ENCODE measurements at places on chromosomes 3 and 15.

DNA sequence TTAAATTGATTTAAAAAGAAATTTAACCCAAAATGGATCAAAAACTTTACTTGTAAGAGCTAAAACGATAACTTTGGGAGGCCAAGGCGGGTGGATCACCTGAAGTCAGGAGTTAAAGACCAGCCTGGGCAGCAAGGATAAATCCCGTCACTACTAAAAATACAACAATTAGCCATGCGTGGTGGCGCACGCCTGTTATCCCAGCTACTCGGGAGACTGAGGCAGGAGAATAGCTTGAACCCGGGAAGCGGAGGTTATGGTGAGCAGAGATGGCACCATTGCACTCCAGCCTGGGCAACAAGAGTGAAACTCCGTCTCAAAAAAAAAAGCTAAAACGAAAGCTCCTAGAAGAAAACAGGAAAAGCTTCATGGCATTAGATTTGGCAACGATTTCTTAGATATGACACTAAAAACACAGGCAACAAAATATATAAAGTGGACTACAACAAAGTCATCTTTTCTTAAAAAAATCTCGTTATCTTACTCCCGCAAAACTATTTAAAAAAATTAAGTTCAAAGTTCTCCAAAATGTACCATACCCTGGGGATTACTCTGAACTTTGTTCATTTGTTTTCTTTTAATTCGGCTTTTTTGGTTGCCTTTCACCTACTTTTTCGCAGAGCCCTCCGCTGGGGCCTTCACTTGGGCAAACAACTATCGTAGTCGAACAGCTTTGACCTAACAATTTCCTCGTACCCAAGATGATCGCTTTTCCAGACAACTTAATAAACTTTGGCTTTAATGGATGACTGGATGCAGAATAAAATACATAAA is 2.9 kb downstream of the HDDC3 start:
- no peak for DNase-seq

- no peak for DNase-seq
These were observed 78.8 kb upstream of the NMNAT3 start for GRCh38 chr3:139756529-139757103.

GRCh38 chr3:127909646-127910045 is 5.4 kb upstream of the KBTBD12 start:
- no peak for DNase-seq

- no peak for DNase-seq
These were observed 161.4 kb downstream of the GMNC start for GRCh38 chr3:190701096-190701532.

- DNase-seq: no peak
These were observed 169.7 kb downstream of the RSRC1 start for GRCh38 chr3:158279609-158280008.

DNA sequence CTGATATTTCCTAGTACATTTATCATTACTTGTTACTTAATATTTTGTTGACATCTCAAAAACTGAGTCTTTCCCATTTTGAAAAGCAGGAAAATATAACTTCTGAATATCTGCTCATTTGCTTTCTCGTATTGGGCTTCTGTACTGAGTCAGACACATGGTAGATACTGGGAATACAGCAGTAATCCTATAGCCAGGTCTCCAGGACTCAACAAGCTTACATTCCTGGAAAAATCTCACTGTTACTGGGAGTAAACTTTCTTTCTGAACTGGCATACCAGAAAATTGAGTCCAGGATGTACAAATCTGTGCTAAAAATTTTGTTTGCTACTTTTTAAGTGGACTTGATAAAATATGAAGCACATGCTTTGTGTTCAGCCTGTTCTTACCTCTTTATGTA is 240.4 kb downstream of the RBMS3 start:
- DNase-seq: no peak

- no peak for DNase-seq
These were observed 32.9 kb upstream of the P4HTM start for GRCh38 chr3:48957006-48957705.

GRCh38 chr3:187648177-187648576 is 22.0 kb downstream of the SST start:
- no peak for DNase-seq

GRCh38 chr15:98292442-98293240 is 332.1 kb downstream of the ARRDC4 start:
- no peak for DNase-seq

DNA sequence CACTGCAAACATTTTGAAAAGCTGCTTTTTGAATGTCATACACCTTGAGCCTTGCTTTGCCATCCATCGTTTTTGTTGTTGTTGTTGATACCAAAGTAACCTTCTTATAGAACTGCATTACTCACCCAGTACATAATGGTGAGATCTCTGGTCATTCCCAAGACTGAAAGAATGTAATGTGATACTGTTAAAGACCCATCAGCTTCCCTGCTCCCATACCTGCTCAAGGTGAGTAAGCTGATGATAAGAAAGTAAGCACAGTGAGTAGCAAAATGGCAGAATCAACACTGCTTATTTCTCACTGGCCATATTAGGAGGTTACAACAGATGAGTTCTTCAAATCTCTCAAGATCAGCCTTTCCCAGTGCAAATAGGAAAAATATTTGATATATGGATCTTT is 89.8 kb downstream of the CADPS start:
- DNase-seq: no peak

GRCh38 chr3:166731701-166732100 is 648.4 kb downstream of the ZBBX start:
- no peak for DNase-seq

- DNase-seq: no peak
These were observed 63.4 kb downstream of the MAP2K5 start for GRCh38 chr15:67605871-67606270.

GRCh38 chr3:117630469-117630868 is 920.9 kb downstream of the TUSC7 start:
- no peak for DNase-seq

DNA sequence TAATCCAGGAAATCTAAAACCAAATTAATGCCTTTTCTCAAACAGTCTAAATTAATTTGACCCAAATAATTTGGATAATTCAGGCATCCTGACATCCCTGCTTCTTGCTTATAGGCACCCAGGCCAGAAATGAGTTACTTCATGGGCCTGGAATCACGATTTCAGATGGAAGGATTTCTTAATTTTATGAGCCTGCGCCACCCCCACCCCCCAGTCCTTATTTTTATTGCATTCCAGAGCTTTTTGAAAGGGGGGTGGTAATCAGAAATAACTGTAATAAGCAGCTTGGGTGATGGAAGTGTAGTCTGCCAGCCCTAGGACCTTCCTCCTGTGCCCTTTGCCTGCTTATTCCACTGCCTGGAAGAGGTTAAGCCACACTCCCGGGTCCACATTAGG is 1.3 kb downstream of the AP2M1 start:
- no peak for DNase-seq

GRCh38 chr3:23760871-23761373 is 44.8 kb upstream of the UBE2E1 start:
- no peak for DNase-seq

DNA sequence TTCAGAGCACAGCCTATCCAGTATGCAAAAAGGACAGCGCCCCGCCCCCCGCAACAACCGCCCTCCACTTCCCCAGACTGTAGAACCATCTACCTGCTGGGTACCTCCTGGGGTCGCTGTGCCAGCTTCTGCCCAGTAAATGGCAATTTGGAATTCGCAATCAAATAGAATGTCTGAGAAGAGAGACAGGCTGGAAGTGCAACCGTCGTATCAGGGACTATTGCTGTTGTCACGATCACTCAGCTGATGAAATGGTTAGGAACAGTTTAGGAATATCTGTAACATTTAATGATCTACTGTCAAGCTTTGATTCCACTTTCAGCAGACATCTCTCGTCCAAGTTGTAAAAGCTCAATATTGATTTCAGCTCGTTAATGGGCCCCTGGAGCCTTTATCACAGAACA is 13.3 kb upstream of the PARL start:
- DNase-seq: no peak

DNA sequence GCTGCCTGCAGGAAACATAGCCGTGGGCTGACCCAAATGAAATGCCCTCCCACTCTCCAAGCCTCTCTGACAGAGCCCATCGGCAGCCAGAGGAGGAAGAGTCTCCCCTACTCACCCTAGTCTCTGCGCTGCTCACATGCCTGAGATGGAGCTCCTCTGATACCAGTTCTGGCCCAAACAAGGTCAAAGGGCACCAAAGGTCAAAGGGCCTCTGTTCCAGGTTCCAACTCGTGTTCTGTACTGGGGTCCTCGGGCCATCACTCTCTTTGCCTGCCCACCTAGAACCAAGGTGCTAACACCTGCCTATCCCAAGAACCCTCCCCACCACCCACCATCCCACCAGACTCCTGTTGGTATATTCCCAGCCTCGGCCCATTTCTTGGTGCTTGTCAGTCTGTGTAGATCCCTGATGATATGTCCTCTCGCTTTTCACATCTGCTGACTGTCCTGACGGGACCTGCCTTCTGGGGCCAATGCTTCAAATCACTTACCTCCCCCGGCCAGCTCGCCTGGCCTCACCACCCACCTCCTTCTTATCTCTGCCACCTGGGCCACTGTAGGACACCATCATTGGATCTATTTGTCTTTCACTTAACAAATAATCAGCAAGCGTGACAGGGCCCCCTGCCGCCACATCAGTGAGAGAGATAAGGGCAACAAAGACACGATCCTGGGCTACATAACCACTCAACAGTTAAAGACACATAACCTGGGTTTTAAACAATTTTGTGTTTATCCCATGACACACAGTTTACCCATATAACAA is 90.4 kb downstream of the SRGAP3 start:
- no peak for DNase-seq

GRCh38 chr15:101696829-101697228 is 27.4 kb downstream of the TARS3 start:
- DNase-seq: no peak

GRCh38 chr3:52126036-52126435 is 28.2 kb downstream of the POC1A start:
- no peak for DNase-seq

DNA sequence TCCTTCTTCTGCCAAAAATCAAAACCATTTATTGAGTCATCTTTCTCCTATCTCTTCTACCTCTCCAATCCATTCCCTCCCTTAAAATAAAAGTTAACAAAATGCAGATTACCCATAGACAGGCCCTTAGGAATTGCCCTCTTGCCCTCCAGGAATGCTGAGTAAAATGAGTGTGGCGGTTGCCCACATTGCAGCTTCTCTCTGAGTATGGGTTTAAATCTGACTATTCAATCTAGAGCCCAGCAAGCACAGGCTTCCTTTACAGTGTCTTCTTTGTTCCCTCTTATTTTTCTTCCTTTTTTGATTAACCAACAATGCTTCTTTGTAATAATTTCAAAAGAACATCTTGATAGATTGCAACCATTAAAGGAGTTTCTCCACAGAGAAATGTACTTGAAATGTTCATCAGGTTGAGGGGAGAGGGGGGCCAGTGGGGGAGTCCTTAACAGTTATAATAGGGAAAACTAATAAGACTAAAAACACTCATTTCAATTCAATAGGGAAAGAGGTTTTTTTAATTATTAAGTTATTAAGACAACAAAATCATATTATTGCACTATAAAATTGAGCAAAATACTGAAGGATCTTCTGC is 135.3 kb upstream of the LMCD1 start:
- no peak for DNase-seq

DNA sequence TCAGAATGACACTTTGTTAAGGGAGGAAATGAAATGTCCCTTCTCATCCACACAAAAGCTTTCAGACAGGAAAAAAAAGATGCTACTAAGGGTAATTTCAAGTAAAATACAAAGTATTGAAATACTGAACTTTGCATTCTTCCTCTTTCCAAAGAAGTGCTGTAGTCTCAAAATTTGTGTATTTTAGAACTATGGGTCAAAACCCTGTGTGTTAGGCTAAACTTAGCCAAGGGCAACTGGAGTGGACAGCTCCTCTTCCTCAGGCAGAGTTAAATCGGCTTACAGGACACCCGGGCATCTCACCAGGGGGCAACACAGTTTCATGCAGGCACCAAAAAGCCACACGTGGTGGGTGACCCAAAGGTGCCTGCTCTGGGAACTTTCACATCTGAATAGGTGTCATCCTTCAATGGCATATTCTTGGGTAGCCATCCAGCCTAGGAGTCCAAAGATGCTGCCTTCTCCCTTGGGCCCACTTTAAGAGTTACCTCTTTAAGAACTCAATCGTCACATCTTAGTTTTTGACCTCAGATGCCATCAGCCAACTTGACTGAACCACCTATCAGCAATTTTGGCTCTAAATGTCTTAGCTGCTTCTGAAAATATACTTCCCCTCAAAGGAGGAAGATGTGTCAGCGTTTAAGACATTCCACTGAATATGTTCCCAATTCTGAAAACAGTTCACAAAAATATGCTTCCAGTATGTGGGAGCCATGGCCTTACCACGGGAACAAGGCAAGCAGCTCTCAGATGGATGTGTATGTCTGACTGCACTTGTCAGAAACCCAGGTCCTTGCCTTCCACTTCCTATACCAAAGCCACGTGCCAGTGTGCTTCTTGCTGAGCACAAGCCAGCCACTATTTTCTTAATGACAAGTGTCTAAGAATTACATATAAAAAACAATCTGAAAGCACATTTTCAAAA is 32.2 kb upstream of the MUC13 start:
- no peak for DNase-seq

DNA sequence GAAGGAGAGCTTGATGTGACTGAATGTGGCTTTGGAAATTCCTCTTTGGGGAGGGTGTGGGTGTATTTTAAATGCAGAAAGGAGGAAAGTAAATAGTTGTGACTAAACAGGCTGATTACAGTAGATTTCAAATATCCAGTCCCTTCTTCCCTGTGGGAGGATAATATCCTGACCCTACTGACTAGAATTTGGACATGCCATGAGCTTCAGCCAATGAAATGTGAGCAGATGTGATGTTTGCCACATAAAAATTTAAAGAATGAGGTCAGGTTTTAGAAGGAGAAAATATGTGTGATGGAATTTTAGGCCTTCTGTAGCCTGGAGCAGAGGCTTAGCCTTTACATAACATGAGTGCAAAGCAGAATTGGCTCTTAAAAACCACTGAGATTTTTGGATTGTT is 1218.9 kb downstream of the ROBO2 start:
- no peak for DNase-seq

GRCh38 chr3:173214576-173214975 is 73.5 kb upstream of the SPATA16 start:
- DNase-seq: no peak

DNA sequence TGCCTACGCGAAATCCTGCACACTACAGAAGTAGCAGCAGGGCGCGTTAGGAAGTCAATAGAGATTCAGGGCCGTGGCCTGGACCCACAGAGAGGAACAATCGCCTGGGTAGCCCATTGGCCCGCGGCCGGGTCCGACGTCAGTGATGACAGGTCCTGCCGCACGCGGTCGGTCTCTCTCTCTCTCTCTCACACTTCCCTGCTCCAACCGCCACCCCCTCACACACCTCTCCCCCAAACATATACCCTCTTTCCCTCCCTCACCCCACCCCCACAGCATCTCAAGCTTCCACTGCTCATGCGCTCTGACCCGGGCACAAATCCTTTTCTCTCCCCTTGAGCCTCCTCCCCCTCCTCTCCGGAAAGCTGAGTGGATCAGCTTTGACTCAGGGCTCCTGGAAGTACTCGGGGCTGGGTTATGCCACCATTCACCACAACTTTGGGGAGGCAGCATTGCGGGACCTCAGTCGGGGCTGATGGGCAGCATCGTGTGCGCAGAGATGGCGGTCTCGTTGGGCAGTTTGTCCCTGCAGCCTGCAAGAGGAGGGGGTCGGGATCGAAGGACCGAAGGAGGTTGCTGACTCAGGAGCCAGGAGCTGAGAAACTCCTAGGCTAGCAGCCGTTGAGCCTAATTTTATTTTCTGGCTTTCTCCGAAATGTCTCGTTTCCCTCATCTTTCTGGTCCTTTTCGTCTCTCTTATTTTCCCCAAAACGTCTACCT is 9.0 kb downstream of the ZIC4 start:
- DNase-seq: no peak

GRCh38 chr15:53665930-53666329 is 93.5 kb downstream of the WDR72 start:
- no peak for DNase-seq

Measured in stimulated activated CD8-positive, alpha-beta memory T cell treated with anti-CD3 and anti-CD28 coated beads, Interleukin-15, amount 100 ng/mL, for 1 hour (primary cell).